B cell (primary cell): ENCODE measurements at places on chromosomes 7 and 10. TPM values are rescaled to one million over a fixed set of nuclear protein-coding genes. Genes with fewer than 3 reads are reported as not detected.

- no peak for DNase-seq
Observed at GRCh38 chr10:112280205-112280921, 2.8 kb upstream of the TECTB start.

VSTM2A gene
- not detected in 2 replicates for polyA plus RNA-seq

- DNase-seq: no peak
Observed at GRCh38 chr7:44969049-44969700, 9.6 kb downstream of the MYO1G start.

DNA sequence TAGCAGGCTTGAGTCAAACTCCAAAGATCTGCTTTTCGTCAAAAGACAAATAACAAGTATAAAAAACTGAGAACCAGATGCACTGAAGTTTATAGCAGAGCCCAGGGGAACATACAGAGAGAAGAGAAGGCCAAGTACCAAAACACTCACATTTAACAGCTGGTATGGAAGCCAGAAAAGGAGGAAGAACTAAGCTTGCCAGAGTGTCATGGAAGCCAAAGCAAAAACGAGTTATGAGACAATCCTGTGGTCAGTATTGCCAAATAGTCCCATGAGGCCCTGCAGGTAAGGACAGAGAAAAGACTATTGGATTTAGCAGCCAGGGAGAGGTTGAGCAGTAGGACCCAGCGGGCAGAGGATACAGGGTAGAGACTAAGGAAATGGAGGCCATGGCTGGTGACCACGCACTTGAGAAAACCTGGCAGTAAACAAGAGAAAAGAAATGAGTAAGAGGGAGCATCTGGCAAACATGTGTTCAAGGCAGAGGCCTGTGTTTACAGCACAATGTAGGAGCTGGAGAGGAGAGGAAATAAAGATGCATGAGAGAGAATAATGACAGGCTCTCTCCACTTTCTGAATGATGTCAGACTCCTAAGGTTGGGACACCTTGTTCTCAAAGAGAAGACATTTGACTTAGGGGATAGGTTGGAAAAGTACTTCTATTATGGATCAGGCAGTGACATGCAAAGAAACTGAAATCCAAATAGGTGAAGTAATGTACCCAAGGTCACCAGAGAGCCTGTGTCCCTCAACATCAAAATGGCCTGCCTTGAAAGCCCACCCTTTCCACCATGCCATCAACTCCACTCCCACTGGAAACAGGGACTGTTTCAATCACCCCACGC is 9.1 kb downstream of the CREB3L2 start:
- DNase-seq: no peak

CRYGN gene
- polyA plus RNA-seq: not detected in 2 replicates

DNA sequence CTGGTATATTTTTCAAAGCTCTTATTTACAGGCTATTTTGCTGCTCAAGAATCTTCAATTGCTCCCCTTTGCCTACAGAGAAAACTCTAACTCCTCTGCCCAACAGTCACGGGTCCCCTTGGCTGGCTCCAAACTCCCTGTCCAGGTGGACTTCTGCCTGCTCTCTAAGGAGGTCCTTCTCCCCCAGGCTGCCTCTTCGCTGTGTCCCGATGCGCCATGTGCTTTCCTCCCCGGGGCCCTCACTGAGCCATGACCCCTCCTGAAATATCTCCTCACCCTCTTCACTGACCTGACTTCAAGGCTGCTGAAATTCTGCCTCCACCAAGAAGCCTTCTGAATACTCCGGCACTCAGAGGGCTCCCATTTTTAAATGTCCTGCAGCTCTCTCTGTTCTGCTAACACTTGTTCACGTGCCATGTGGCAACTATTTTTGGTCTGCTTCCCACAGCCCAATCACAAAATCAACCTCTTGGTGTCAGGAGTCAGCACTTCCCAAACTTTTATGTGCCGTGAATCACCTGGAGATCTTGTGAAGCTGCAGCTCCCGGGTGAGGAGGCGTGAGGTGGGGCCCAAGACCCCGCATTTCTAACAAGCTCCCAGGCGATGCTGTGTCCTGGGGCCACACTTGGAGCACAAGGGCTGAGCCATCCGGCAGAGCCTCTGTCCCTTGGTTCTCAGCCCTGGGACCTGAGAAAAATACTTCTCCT is 85.7 kb upstream of the COL13A1 start:
- no peak for DNase-seq

ANKRD30A gene
- not detected in 2 replicates for polyA plus RNA-seq

LLCFC1 gene
- not detected in 2 replicates for polyA plus RNA-seq
